GM13976 (cell line): ENCODE measurements at places on chromosomes 5 and 9.

DNA sequence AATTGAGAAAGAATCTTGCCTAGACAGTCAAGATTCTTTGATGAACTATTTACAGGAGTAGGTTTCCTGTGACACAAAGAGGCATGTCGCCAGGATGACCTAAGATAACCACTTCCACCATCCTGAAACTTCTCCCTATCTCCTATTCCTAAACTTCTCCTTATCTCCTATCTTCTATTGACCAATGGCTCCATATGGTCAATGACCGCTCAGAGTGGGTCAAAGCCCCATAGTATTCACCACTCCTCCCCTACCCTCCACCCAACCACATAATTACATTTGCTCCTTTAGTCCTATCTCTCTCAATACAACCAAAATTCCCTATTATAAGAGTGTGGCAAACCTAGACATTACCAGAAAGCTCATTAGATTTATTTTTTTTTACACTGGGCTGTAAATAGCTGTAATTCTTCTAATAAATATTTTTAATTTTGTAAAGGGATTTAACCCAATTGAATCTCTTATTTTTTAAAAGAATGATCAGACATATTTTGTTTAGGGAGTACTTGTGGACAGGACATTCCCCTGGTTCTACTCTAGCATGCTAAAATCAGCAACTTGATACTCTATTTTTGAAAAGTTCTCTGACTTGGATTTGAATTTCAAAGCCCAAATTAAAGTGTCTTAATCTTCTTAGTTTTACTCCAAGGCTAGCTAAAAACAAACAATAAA, 416.0 kb upstream of the CCNH start:
- no peak for DNase-seq

- DNase-seq: peak; percentile 90
Observed at GRCh38 chr5:139648205-139649081, at the start of gene CXXC5. Gene CXXC5, plus strand, starts transcription at chr5:139648349. Its CDS starts 32,175 bp downstream, at chr5:139680524.

DNA sequence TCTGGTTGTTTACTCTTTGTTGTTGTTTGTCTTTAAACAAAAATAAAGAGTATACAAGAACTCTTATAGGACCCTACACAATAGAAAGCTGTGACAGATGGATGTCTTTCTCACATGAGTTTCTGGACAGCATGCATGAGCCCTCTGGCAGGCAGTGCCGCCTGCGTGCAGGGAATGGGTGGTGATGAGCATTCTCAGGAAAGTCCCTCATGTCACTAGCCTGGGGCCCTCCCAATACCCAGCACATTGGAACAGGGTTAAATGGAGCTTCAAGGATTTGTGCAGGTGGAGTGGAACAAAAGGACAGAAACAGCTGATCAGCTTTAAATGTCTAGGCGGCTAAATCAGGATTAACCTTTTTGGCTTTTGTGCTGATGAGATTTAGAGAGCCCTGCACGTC, 181.0 kb upstream of the CD180 start:
- no peak for DNase-seq

DNA sequence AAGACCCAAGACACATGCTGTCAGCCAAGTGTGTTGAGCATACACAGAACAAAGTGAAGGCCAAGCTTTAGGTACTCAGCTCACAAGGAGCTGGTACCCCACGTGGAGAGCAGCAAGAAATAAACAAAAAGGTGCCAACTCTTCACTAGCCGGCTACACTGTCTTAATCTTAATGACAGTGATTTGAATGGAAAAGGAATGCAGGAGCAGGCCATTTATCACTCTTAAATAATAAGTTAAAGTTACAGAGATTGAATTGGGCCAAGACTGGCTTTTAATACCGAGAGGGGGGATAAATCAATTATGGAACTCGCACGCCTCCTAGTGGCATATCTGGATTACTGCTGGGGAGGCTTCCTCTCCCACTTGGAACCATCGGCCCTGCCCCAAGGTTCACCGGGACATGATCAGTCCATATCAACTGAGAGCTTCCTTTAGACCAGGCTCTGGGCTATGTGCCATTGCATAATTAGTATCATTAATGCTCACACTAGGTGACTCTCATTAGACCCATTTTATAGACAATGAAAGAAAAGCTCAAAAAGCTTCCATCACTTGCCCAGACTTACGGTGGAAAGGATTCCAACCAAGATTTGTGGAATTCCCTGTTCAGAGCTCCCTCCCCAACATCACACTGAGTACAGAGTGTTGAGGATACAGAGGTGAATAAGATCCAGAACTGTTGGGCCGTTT, 94.0 kb downstream of the ACTL7B start:
- DNase-seq: peak; percentile 70

- DNase-seq: peak; percentile 81
Observed at GRCh38 chr5:122999947-123000563, 36.5 kb downstream of the PPIC start.

GRCh38 chr5:146051678-146052077, 53.7 kb downstream of the PLAC8L1 start:
- no peak for DNase-seq

DNA sequence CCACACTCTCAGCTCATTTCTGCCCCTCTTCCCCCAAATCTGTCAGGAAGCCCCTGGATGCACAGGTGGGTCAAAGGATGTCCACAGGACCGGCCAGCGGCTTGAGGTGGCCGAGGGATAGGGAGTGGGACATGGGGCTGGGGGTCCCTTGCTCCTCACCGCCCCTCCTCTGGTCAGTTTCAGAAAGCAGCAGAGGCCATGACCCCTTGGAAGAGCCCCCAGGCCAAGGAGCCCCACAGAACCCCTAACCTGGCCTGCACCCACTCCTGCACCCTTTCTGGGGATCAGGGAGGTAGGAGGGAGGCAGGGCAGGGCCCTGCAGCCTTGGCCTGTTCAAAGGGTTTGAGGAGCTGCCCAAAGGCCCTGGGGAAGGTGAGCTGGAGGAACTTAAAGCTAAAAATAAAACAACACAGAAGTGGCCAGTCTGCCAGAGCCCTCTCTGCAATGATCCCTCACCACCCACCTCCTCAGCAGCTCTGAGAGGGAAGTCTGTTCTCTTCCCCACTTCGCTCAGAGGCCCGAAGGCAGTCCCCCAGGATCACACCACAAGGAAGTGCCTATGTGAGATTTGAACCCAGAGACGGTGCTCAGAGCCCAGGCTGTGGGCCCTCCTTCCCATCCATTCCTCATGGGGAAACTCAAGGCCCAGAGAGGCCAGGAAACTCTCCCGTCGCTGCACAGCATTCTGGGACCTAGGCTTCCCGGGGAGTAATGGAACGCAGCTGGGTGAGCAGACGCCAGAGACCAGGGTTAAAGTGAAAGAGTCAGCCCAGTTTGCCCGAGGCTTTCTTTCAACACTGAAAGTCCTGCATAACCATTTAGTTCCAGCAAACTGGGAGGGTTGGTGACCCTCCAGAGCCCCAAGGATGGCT, 910 bp downstream of the ENG start:
- no peak for DNase-seq

GRCh38 chr5:62000646-62001045, 305.4 kb upstream of the KIF2A start:
- no peak for DNase-seq

- no peak for DNase-seq
Observed at GRCh38 chr5:142833517-142834449, 63.6 kb downstream of the ARHGAP26 start.

- DNase-seq: no peak
Observed at GRCh38 chr5:180166176-180166575, 42.8 kb downstream of the RASGEF1C start.

DNA sequence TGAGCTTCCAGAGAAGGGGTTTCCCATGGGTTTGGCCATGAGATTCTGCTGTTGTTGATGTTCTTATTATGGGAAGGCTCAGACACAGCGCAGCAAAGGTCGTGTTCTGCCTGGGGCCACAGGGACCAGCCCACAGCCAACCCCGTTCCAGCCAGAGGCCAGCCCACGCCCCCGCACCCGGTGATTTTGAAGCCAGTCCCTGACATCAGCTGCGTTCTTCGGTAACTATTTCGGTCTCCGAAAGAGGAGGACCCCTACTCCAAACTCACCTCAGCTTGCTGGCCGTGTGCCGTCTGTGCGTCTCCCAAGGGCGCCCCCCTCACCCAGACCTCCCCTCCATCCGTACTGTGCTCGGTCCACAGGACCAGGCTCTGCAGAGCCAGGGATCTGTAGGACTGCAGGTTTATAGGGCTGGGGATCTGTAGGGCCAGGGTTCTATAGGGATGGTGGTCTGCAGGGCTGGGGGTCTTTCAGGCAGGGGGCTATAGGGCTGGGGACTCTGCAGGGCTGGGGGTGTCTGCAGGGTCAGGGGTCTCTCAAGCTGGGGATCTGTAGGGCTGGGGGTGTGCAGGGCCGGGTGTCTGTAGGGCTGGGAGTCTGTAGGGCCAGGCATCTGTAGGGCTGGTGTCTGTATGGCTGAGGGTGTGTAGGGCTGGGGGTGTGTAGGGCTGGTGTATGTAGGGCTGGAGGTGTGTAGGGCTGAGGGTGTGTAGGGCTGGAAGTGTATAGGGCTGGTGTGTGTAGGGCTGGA, 11.8 kb downstream of the COL5A1 start:
- no peak for DNase-seq
